Glomerular endothelial cell (primary cell): ENCODE measurements at places on chromosomes 13 and 19. TPM values are rescaled to one million over a fixed set of nuclear protein-coding genes. Genes with fewer than 3 reads are reported as not detected.

Gene GARIN5A
- total RNA-seq: 0.39 TPM in 1 of 2 replicates, not detected in the other

Gene CLEC17A
- not detected in 2 replicates for total RNA-seq

Gene GRIK5
- 0.23 TPM in 1 of 2 replicates, not detected in the other for total RNA-seq

Gene CEACAM21
- 8.8 and 9.7 TPM in 2 replicates for total RNA-seq

Gene TPTE2
- total RNA-seq: not detected in 2 replicates

Gene ZNF607
- 2.0 and 2.3 TPM in 2 replicates for total RNA-seq

Gene TYROBP
- total RNA-seq: not detected in 2 replicates

GRCh38 chr19:49875857-49876421 lies 1.2 kb downstream of the AKT1S1 start:
- no peak for DNase-seq

DNA sequence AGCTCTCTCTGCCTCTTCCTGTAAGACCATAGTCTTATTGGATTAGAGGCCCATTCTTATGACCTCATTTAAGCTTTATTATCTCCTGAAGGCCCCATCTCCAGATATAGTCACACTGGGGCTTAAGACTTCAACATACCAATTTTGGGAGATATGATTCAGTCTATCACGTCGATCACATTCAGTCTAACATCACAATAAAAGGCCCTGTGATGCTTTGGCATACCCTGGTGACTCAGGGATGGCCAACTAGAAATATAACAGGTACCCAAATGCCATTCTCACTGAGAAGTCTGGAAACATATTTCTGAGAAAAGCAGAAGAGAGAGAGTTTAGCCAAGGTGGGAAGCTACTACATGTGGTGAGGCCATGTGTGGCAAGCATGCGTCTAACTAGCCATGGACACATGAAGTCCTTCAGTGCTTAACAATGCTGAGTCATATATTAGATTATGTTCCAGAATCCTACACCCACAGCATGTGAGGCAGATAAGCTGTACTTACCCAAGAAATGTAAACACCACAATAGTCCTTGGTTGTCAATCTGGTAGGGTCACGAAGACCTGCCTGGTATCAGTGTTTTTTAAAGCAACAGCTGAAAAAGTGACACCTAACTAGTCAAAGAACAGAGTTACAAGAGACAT lies 485.1 kb downstream of the FOXO1 start:
- no peak for DNase-seq

GRCh38 chr19:44002212-44002565 lies 568 bp upstream of the ZNF230 start:
- no peak for DNase-seq

- DNase-seq: peak; percentile 48
These were observed 20.0 kb upstream of the ERCC1 start for GRCh38 chr19:45443462-45444317.

- DNase-seq: no peak
These were observed 22.3 kb downstream of the GARRE1 start for GRCh38 chr19:34276614-34277013.

- no peak for DNase-seq
These were observed 1494.9 kb upstream of the MIR17HG start for GRCh38 chr13:89852570-89852969.

DNA sequence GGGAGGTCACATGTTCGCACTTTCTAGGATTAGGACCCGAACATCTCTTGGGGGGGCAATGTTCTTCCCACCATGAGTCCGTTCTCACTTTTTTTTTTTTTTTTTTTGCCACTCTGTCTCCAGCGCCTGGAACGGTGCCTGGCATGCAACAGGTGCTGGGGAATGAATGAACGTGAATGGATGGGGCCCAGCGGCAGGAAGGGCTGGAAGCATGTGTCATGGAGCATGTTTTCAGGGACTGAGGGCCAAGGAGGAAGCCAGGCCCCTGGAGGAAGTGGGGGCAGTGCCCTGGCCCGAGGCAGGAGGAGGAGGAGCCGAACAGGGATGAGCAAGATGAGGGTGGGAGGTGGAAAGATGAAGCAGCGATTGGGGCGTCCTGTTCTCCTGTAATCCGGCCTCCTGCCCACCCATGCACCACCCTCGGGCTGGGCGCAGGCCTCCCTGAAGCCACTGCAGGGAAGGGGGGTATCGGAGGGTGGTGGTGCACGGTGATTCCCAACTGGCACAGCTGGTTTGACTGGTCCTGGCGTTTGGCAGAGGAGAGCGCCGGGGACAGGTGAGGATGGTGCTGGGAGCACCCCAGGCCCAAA lies 8.8 kb upstream of the SULT2B1 start:
- DNase-seq: no peak

DNA sequence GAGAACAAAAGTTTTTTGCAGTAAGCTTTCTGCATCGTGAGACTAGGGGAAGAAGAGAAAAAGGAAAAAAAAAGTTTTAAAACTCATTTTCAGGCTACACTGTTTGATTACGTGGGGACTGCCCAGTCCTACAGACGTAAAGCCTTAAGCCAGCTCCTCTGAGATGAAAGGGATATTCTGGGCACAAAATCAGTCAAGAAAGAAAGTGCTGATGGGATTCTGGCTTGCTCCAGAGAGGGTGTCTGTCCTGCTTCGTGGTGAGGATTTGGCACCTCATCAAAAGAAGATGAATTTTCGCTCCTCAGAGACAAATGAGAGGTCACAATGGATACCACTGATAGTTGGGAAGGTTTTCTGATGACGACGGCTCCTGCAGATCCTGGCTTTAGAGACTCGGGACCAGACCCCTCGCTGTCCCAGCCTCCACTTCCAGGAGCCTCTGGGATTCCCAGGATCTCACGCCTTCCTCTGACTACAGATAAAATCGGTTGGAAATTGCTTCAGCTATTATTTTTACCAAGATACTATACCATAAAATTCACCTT lies 9.7 kb downstream of the TEX29 start:
- DNase-seq: no peak

GRCh38 chr13:105410602-105411001 lies 1124.9 kb downstream of the EFNB2 start:
- DNase-seq: no peak

DNA sequence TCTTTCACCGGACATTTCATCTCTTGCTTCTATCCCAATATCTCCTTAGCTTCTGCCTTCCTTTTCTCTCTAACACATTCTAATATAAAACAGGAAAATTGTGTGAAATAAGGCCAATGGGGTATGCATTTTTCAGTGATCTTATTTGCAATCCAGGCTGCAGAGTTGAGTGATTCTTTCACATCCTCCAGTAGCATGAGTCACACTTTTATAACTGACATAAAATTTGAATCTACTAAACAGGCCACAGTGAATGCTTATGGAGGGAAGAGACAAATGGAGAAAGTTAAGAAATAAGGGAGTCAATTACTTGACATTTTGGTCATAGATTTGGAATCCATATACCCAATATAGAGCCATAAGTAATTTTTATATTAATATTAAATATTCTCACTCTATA lies 1037.0 kb upstream of the SPRY2 start:
- no peak for DNase-seq

DNA sequence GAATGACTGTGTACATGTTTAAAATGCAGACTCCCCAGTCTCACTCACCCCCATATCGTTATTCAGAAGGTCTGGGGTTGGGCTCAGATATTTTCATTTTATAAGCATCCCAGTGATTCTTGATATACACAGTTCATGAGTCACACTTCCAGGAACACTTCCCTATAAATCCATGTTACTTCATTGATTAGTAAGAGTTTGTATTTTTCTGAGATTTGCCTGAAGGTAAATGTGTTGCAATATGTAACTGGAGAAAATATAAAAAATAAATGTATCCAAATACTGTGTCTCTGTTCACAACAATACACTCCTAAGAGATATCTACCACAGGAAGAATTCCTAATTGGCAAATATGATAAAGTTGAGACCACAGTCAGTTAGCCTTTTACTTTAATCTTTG lies 6.6 kb upstream of the PDX1 start:
- DNase-seq: no peak

GRCh38 chr19:14390548-14390947 lies 9.3 kb downstream of the ADGRE5 start:
- no peak for DNase-seq

- DNase-seq: no peak
These were observed 20.1 kb upstream of the MYADM start for GRCh38 chr19:53847555-53847954.

DNA sequence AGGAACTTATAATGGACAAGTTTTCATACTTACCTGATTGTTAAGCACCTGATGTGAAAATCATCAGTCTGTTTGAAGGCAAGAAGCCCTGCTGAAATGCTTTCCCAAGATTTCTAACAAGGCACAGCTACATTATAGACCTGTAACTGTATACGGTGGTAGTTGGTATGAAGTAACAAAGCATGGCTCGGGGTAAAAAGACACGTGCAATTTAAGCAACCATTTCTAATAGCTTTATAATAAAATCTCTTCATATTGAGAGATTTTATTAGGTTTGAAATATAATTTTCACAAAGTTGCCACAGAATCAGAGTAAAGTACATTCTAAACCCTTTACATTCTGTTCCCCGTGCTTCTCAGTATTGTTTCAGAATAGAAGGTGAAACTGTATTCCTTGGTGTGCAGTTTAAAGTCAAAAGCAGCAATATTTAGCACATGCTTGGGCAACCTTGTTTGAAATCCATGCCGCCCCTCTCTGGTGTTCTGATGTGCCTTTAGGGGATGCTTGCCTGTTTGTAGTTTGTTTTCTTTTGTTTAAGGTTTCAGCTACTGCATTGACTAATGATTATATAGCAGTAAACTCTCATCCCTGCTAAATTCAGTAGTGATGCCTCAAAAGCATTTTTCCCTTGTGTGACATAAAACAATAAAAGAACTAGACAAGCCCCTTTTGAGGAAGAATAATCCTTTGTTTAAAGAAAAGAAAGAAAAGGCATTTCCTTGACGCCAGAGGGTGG lies 125.2 kb upstream of the OBI1 start:
- DNase-seq: no peak

DNA sequence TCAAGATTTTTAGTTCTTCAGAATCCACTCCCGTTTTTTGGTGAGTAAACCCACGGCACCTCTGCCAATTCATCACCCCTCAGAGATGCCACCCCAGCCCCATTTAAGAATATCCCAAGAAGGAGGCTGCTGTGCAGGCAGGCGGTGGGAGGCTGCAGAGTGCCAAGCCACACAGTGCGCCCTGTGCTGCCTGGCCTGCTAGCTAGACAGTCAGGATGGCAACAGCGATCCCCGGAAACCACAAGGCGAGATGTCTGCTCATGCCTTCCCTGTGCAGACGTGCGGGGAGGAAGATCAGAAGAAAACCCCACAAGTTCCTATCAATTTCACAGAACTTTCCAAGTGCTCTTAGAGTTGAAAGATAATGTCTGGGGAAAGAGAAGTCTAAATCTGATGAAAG lies 64.8 kb upstream of the GPR183 start:
- no peak for DNase-seq

DNA sequence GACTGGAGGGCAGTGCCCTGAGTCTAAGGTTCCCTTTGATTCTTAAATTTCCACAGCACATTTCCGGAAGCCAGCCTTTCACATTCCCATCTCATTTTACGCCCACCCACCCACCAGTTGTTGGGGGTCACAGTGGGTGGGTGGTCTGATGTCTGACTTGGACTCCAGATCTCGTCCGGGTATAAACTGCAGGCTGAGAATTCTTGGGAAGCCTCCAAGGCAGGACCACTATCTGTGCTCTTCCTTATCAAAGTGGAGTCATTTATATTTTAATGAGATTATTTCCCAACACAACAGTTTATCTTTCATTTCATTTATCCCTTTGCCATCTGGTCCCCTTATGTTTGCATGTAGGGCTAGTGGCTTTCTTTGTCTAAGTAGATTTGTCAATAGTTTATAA lies 3.6 kb upstream of the FAM124A start:
- DNase-seq: no peak

- DNase-seq: no peak
These were observed 53.6 kb upstream of the SPACA7 start for GRCh38 chr13:112322557-112322956.

- no peak for DNase-seq
These were observed 7.7 kb upstream of the LRG1 start for GRCh38 chr19:4547303-4548237.
